ENCODE measurements at places on chromosomes 6 and 20. TPM values are rescaled to one million over a fixed set of nuclear protein-coding genes. Genes with fewer than 3 reads are reported as not detected.

The CST2 gene
- total RNA-seq: not detected

DNA sequence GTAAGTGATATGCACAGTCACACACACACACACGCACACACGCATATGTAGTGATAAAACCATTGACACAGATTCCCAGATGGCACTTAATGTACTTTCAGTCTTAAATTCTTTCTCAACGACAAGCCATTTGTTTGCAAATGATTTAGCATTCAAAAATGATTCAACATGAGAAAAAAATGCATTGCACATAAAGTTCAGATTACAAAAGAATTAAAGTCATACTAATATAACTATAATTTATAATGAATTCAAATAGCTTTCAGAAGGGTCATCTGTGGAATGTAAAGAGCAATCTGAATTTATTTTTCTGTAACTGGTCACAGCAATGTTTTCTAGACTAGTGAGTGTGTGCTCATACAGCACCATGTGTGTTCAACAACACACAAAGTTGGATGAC is 521.6 kb upstream of the ZNF337 start:
- no peak for DNase-seq

GRCh38 chr6:89454300-89454699 is 21.3 kb downstream of the ANKRD6 start:
- DNase-seq: no peak

GRCh38 chr6:73937805-73938204 is 241.8 kb downstream of the CD109 start:
- no peak for DNase-seq

DNA sequence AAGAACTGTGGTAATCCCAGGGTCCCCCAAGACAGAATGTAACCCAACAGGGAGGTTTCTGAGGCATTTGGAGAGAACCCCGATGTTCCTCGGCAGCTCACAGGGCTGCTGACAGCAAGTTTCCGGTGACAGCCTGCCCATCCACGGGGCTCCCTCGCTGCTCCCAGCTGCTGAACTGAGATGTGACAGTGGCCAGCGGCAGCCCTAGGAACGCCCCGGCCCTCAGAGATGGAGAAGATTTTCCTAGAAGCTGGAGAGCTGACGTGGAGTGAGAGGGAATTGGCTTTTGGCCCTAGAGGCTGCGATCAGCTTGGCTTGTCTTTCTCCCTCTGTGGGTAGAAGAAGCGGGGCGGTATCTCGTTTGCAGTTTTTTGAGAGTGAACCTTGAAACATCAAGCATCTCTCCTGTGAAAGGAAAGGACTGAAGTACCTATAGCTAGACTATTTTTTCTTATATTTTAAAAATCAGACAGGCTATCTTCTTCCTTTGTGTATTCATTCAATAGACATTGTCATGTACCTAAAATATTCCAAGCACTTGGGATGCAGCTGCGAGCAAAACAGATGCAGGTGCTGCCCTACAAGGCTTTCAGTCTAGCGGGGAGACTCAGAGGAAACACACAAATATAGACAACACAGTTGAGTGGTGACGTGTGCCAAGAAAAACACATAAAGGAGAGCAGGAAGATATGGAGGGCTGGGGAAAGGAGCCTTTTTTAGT is 28.4 kb upstream of the NFATC2 start:
- no peak for DNase-seq

GRCh38 chr6:106069478-106069877 is 16.7 kb upstream of the PRDM1 start:
- DNase-seq: no peak
